ENCODE measurements at places on chromosomes 4 and X. TPM values are rescaled to one million over a fixed set of nuclear protein-coding genes. Genes with fewer than 3 reads are reported as not detected.

The DOCK11 gene
- total RNA-seq, result 3.8 TPM

The OPRPN gene
- not detected for total RNA-seq

The MSANTD1 gene
- 1.1 TPM for total RNA-seq

The SSX2B gene
- total RNA-seq, result not detected

- no peak for DNase-seq
These were observed 28.8 kb upstream of the IL3RA start for GRCh38 chrX:1307626-1308340.

- DNase-seq, result no peak
These were observed 43.0 kb downstream of the CCDC158 start for GRCh38 chr4:76377911-76378310.

DNA sequence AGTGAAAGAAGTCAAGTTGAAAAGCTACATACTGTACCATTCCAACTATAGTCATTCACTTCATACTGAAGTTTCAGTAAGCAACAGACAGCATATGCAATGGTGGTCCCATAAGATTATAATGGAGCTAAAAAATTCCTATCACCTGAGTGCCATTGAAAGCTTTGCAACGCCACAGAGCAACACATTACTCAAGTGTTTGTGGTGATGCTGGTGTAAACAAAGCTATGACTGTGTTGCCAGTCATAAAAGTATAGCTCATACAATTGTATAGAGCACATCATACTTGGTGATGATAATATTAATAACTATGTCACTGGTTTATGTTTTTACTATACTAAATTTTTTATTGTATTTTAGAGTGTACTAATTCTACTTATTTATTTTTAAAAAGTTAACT is 78.9 kb downstream of the NAF1 start:
- DNase-seq, result no peak

DNA sequence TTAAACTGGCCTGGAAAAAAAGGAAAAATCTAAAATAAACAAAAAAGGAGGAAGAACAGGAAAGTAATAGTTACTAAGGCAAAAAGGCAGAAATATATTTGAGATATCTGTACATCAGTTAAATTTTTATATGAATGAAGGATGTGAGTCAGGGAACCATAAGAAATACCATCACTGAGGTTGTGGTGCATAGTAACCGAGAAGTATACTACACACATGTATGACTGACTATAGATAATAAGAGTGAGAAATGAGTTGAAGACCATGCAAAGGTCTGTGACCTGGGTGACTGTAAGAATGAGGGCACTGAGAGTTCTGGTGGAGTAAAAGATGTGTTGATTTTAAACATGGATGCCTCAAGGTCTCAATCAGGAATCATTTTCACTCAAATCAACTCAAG is 220.6 kb upstream of the FAM241A start:
- no peak for DNase-seq

DNA sequence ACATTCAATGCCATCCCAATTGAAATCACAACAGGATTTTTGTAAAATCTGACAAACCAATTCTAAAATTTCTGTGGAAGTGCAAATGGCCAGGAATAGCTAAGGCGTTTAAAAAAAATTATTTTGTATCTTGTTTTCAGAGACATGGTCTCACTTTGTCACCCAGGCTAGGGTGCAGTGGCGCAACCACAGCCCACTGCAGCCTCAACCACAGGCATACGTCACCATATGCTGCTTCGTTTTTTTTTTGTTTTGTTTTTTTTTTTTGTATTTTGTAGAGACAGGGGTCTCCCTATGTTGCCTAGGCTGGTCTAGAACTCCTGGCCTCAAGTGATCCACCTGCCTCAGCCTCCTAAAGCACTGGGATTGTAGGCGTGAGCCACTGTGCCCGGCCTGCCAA is 24.5 kb downstream of the ZNF41 start:
- no peak for DNase-seq

Measured in cardiac septum (tissue), 1 donor.